Pulmonary artery endothelial cell (primary cell): ENCODE measurements at places on chromosomes 4 and X.

DNA sequence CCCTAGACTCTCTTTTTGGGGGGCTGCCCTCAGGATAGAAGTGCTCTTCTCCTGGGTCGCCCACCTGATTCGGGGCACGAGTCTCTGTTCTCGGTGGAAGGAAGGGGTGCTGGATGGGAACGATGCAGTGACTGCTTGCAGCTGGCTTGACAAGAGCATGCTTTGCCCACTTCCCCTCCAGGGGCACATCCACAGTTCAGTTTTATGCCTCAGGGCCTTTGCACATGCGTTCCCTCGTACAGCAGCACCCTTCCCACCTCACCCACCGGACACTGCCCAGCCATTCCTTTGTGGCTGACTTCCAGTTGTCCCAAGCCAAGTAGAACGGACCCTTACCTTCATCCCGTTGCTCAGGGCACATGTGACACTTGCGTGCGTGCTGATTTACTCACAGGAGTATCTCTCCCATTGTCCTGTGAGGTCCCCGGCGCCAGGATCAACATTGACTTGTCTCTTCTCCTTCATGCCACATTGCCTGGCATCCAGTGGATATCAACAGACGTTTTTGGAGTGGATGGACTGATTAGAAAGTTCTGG is 60.0 kb downstream of the C4orf50 start:
- DNase-seq: no peak

DNA sequence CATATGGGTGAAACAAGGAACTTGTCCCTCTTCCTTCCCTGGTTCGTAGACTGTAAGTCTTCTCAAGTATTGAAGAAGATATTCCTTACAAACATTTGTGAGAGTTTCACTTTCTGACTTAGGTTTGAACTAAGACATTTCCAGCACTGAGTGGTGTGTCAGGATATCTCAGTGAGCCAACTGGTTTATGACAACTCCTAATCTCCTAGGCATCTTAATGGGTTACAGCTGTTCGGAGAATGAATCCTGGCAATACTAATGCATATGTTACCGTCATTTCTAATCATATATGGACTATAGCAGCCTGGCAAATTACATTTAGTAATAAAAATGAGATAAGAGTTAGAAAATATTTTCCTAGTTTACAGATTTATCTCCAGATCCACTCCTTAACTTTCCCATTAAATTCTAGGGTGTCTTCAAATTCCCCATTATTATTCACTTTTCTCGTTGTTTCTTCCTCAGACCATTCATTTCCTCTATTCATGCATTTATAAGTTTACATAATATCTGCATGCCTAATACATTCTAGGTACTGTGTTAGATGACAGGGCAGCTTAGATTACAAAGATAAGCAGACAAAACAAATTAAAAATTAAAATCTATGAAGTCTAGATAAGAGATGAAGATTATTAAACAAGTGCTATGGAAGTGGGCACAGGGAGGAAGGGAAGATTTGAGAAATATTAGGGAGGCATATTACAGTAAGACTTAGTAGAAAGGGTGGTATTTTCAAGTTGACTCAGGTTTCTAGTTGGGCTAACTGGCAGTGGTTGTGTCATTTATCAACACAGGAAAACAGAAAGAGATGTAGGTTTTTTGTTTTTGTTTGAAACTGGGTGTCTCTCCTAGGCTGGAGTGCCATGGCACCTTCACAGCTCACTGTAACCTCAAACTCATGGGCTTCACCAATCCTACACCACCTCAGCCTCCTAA is 173.9 kb downstream of the WDFY3 start:
- DNase-seq: no peak

GRCh38 chrX:31265383-31265782 is 193.5 kb upstream of the FTHL17 start:
- DNase-seq: no peak

DNA sequence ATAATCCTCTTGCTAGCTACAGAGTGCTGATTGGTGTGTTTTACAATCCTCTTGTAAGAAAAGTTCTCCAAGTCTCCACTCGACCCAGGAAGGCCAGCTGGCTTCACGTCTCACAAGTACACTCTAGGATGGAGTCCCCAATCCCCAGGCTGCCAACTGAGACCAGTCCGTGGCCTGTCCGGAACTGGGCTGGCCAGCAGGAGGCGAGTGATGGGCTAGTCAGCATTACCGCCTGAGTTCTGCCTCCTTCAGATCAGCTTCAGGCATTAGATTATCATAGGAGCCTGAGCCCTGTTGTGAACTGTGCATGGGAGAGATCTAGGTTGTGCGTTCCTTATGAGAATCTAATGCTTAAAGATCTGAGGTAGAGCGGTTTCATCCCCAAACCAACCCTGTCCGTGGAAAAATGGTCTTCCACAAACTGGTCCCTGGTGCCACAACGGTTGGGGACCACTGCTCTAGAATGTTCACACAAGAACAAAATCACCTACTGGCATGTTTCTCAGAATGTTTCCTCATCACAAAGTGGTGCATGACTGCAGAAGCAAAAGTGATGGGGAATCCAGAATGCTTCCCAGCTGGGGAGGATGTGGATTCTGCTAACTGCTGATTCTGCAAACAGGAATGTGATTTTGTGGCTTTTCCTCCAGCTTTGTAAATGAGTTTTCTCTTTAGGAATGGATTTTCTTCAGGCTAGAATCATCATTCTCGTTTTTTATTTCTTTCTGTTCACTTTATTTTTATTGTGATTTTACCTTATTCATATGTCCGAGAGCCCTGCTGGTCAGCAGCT is 40.9 kb downstream of the SEPTIN11 start:
- DNase-seq: no peak

DNA sequence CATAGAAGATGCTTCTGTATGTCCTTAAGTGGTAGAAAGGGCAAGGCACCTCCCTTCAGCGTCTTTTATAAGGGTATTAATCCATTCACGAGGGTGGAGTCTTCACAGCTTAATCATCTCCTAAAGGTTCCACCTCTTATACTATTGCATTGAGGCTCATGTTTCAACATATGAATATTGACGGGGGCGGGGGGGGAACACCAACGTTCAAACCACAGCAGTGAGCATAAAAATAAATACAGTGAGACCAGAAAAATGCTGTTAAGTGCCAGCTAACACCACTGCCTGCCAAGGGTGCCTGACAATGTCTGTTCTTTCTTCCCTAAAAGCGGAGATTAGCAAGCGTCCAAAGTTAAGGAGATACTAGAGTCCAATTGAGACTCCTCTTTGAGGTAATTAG is 323.3 kb downstream of the STK32B start:
- no peak for DNase-seq

GRCh38 chr4:62640296-62640695 is 1440.2 kb downstream of the ADGRL3 start:
- no peak for DNase-seq

DNA sequence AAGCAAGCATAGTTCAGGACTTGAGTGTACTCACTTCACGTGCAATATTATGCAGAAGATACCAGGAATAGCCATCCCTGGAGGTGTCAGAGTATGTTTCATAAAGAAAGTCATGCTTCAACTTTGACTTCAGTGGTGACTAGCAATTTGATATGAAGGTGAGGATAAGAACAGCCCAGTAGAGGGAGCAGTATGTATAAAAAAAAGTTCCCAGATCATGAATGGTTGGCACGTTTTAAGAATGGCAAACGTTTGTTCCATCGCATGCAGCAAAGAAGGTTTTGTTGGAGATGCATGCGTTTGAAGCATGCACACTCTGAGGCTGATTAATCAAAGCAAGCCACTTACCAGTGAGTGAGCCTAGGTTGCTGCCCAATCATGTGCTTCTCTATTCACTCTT is 33.5 kb upstream of the SLITRK4 start:
- no peak for DNase-seq

GRCh38 chr4:72319601-72320021 is 249.4 kb downstream of the ADAMTS3 start:
- peak; percentile 64 for DNase-seq

- DNase-seq: no peak
Observed at GRCh38 chrX:2561456-2561855, 60.7 kb upstream of the DHRSX start.

GRCh38 chrX:110178179-110178865 is 139.6 kb downstream of the AMMECR1 start:
- DNase-seq: no peak

DNA sequence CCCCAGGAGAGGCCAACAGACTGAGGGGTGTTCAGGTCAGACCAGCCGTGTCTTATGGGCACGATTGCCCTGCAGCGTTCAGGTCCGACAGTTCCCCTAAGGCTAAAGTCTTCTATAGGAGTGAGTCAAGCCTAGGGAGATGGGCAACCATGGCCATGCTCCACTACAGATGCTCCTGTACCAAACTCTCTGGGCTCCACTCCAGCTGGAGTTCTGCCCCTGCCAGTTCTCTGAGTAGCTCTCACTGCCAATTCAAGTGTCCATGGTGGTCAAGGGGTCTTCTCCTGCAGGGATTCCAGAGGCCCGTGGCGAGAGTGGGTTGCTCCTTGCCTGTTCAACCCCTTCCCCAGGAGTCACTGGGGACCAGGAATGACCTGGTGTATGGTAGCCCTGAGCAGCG is 38.2 kb downstream of the BEX3 start:
- no peak for DNase-seq

GRCh38 chr4:105279314-105279713 is 132.6 kb downstream of the TET2 start:
- no peak for DNase-seq

DNA sequence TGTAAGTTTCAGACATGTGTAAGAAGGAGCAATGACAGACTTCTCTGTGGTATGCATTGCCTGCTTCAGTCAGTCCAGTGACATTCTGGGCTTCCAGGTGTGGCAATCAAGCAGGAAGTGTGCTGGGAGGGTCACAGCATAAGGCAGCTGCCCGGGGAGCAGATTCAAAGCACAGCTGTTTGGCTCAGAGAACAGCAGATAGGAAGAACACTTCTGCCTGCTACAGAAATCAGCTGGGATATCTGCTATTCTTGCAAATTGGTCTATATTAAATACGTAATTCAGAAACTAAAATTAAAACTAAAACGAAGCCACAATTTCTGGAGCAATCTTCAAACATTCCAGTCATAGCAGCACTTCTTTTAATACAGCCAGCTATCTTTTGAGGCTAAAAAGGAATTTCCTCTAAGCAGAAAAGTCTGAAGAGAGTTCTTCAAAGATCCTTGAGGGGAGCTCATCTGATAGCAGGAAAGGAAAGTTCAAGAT is 47.5 kb upstream of the GALNT7 start:
- no peak for DNase-seq

DNA sequence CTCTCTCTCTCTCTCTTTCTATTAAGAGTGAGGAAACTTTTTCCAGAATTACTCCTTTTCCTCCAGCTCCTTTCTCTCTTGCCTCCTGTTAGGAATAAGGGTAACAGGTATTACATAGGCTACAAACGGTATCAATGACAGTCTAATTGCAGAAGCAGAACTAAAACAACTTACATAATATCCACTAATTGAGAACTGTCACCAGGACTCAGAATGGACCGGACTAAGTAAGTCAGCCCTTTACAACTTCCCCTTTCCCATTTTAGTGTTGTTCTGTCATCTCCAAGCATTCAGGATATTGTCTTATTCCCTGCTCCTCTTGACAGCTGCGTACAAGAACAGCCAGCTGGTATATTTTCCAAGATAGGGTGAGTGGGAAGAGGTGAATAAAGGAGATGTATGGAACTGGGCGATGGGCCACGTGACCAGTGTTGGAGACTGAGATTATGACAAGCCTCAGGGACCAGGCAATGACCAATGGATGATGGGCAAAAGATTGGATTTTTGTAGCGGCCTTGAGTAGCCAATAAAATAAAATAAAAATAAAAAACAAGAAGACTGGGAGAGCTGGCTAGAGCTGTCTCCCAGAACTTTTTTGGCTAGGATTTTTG is 2.3 kb upstream of the FNIP2 start:
- DNase-seq: no peak

- no peak for DNase-seq
Observed at GRCh38 chrX:24027985-24028384, 999 bp upstream of the KLHL15 start.

DNA sequence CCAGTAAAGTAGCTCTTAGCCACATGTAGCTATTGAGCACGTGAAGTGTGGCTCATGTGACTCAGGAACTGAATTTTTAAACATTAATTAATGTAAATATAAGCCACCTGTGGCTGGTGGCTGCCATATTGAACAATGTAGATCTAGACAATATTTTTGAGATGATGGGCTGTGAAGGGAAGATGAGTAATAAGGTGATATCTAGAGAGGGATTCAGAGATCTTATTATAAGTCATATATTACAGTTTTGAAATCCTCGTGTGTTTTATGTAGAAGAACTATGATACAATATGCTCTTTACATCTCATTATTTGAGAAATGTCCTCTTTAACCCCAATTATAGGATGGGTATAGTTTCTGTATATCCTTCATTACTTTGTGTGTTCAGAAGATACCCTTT is 5.6 kb downstream of the GAR1 start:
- no peak for DNase-seq

DNA sequence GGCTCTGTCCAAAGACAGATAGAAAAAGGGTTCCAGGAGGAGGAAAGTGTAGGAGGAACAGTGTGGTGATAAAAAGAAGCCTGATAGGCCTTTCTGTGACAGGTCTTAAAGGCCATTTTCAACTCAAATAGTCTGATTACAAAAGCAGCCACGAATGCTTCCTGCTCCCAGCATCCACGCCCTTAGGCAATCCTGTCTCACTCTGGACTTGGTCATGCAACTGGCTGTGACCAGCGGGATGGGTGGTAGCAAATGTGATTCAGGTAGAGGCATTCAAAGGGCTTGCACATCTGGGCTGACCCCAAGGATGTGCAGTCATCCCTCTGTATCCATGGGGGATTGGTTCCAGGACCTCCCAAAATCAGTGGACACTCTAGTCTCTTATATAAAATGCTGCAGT is 14.4 kb upstream of the SEPSECS start:
- DNase-seq: no peak

GRCh38 chr4:87469390-87469789 is 47.0 kb downstream of the NUDT9 start:
- DNase-seq: no peak

DNA sequence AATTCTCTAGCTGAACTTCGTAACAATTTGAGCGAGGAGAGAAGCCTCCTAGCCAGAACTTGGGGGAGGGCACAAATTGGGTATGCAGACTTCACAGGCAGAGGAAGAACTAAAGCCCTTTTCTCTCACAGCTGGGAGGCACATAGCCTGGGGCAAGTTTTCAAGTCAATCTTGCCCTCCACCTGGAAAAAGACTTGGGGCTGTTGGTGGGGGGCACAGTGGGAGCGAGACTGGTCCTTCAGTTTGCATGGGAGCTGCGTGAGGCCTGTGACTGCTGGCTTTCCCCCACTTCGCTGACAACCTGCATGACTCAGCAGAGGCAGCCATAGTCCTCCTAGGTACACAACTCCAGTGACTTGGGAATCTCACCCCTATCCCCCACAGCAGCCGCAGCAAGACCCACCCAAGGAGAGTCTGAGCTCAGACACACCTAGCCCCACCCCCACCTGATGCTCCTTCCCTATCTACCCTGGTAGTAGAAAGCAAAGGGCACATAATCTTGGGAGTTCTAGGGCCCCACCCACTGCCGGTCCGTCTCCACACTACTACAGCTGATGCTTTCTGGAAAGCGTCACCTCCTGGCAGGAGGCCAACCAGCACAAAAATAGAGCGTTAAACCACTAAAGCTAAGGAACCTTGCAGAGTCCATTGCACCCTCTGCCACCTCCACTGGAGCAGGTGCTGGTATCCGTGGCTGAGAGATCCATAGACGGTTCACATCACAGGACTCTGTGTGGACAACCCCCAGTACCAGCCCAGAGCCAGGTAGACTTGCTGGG is 160.8 kb downstream of the CBLL2 start:
- DNase-seq: no peak
